ENCODE measurements at places on chromosomes 6 and 20.

DNA sequence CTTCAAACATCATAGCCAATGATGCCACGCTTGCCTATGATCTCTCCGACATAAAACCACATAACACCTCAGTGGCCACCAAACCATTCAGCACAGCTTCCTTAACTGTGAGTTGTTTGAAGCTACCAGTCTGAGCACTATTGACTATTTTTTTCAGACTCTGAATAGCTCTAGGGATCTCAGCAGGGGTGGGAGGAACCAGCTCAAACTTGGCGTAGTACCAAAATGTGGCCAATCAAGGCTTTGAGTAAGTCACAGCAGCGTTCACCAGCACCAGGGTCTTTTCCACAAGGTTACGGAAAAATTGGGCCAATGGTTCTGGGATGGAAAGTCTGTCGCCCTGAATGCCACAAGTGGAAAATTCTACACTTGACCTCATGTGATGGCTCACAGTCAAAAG, 70.6 kb downstream of the SMPDL3A start:
- no peak for DNase-seq

DNA sequence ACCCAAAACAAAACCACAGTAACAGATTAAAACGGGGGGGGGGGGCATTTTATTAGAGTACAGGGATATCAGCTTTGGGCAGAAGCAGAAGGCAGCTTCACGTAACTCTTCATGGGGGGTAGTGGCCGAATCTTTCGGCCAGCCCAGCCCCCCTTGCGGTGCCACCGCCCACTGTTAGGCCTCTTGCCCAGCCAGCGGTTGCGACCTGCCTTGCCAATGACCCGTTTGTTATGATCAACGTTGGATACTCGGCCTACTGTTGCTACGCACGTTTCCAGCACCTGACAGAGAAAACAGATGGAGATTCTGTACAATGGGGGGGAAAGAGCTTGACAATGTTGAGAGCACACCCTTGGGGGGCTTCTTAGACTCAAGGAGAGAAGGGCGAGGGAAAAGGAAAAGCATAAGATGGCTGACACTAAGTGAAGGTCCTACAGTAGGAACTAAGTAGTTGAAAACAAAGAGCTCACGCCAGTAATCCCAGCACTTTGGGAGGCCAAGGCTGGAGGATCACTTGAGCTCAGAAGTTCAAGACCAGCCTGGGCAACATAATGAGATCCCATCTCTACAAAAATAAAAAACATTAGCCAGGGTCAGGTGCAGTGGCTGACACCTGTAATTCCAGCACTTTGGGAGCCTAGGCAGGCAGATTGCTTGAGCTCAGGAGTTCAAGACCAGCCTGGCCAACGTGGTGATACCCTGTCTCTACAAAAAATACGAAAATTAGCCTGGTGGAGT, 724 bp upstream of the CUL7 start:
- no peak for DNase-seq

DNA sequence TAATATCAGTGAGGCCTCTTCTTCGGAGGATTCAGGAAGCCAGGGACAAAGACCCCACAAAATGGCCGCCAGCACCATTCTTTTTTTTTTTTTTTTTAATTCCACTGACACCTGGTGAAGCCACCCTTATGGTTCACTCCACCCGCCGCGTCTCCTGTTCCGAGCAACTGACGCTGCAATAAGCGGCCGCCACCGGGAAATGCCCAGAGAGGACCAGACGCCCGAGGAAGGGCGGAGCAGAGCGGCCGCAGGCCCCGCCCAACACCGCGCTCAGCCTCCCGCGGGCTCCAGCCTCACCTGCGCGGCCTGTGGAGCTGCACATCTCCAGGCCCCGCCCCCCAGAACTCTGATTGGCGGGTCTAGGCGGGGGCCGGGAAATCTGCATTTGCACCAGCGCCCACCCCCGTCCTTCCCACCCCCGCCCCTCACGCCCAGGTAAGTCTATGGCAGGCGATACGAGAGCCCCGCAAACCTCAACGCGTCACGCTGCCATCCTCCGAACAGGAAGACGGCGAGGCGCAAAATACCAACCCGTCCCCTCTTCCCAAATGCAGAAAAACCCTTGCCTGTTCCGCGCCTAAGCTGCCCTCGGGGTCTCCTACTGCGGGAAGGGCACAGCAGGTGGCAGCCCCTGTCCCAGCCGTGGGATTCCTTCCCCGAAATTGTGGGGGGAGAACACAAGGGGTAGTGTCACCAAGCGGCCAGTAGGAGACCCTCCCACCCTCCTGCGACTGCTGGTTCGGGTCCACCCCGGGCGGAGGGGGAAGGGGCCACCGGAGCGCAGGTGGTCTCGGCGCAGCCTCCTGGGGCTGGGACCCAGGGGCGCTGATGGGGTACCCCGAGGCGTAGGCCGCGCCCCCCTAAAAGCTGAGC, 960 bp downstream of the ATP9A start:
- DNase-seq, result peak; percentile 94

DNA sequence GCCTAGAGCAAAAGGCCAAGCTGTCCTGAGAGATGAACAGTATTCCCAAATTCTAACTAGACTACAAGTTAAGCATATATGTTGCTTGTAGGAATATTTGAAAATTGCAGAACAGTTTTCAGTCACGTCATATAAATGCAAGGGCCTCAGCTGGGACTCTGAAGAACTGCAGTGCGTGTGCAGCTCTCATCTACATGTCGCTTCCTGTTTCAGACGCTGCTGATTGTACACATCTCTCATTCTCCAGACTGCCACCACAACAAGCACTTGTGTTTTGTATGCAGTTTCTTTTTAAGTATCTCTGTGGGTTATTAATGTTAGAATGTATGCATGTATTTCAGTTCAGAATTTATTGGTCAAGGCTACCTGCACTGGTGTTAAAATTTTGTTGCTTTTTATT, 119.7 kb downstream of the MAP3K4 start:
- no peak for DNase-seq

DNA sequence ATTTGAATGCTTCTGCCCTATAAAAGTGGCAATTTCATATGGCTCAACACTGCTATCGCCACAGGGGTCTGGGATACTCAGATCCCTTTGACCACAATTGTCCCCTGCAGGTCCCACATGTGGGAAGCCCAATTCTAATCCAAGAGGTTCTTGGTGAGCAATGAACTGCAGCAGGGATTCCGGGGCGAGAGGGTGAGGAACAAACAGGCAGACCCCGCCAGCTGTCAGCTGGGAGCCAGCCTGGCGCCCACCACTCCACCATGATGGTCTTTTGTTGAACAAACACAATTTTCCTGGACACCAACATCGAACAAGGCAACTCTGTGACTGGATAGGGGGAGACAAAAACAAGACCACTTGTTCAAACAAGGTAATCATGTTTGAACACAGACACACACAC, 80.5 kb downstream of the TMEM242 start:
- no peak for DNase-seq

- no peak for DNase-seq
Measured at GRCh38 chr20:51238675-51239305, 215.9 kb upstream of the KCNG1 start.

DNA sequence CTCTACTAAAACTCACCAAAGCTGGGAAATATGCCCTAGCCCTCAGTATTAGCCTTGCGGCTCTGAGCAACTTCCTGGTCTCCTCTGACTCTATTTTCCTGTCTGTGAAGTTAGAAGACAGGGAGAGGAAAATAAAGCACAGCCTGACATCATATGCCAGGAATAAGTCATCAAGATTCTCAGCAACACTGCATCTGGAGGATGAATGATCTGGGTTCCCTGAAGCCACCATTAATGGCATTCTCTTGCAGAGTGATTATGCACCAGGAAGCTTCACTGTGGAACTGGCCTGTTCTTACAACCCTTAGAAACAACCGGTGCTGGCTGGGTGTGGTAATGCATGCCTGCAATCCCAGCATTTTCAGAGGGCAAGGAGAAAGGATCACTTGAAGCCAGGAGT, 12.4 kb downstream of the ADGRF5 start:
- no peak for DNase-seq
